Stomach (tissue), 19 donors: ENCODE measurements at places on chromosomes 3 and 15. TPM values are rescaled to one million over a fixed set of nuclear protein-coding genes. Genes with fewer than 3 reads are reported as not detected.

Gene CMTM6
- total RNA-seq, result 21.4 TPM

Gene CHST14
- 4.8 TPM for total RNA-seq

Gene P3H2
- 26.1 TPM for total RNA-seq

Gene GRK7
- total RNA-seq, result 0.37 TPM

Gene LYZL4
- total RNA-seq, result not detected

Gene CRABP1
- total RNA-seq, result not detected

Gene ANKUB1
- not detected for total RNA-seq

Gene RBM5
- 456 TPM for total RNA-seq

Gene DAZL
- not detected for total RNA-seq

Gene LRRN1
- 9.3 TPM for total RNA-seq

Gene IFT57
- total RNA-seq, result 106 TPM

DNA sequence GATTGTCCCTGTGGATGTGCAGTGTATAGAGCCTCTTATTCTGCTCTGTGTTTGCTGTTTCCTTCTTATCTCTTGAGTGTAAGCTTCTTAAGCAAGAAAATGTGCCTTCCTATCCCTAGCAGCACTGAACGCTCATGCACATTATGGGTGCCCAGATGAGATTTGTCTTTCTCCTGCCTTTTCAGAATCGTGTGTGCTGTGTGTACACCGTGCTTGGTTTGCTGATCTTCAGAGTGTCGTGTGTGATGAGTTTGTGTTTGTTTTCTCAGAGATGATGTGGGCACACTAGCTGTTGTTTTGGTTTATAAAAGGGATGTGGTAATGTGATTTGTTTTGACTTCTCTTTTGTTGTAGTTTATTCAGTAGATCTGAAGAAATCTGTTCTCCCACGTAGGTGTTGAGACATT, 19.7 kb downstream of the GPR171 start:
- DNase-seq, result peak; percentile 24

DNA sequence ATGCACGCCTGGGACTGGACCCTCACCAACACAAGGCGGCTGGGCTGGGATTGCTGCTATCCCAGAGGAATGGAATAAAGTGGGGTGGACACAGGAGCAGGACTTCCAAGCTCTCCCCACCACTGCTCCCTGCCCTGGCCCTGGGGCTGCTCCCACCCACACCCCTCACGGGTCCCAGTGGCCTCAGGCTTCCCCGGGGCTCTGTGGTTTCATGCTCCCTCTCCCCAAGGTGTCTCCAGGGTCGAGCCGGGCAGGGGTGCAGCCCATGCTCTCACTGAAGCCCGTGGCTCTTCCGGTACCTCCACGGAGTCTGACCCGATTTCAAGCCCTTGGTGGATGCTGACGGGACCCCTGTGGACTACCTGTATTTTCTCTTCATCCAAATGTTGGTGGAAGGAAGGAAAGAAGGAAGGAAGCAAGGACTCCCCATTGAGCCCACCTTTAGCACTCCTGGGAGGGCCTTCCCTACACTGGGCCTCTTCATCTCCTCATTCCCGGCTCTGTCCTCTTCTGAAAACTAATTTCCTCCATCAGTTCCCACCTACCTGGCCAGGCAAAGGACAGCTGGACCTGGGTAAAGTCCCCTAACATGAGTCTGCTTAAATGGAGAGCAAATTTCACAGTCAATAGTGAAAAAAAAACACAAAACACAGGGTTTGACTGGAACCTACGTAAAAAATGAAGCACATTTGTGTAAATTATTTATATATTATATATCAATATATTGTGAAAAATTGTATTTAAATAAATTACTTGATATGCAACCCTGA, 44.0 kb upstream of the PCSK6 start:
- DNase-seq, result no peak

DNA sequence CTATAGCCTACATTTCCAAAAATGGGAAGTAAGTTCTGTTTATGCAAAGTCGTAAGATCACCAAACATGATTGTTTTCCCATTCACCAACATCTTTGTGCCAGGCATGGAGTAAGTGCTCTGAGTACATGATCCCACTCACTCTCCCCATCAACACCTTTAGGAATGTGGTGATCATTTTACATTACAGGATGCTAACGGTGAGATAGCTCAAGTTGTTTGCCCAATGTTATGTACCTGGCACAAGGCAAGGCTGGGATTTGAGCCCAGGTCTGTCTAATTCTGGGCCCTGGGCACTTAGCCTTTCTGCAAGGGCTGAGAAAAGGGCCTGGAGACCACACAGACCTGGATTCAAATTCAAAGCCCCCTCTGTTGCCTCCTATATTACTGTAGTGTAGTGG, 581.7 kb upstream of the CFAP20DC start:
- no peak for DNase-seq

GRCh38 chr3:194395778-194396538, 3.1 kb downstream of the GP5 start:
- no peak for DNase-seq

GRCh38 chr3:194275291-194275690, 75.8 kb downstream of the CPN2 start:
- no peak for DNase-seq

DNA sequence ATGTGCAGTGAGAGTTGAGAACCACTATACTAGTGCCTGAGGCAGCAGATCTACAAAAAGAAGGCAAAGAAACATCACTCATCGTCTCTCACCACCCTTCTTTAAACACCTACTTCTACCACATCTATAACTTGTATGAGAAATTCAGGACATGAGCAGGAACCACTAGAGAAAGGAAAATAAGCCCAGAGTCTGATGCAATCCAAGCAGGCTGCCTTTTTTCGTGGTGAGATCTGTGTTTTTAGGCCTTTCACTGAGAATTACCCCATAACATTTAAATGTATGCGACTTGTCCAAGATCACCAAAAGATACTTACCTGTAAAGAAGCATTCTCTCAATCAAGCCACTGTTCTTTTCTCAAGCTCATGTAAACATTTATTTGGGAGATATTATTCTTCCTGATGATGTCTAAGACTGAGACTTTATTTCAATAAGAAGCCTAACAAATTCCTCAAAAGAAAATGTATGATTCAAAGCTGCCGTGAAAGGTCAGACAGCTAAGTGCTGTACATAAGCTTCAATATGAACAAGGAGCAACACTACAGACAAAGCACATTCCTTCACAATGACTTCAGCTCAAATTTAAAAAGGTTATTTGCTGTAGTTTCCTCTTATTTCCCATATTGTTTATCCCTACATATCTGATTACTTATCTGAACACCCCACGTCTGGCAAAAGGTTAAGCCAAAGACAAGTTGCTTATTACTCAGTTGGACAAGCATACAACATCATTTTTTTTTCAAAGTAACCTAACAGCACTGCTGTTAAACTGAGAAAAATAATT, 16.5 kb downstream of the SPICE1 start:
- DNase-seq, result no peak

- DNase-seq, result no peak
Measured at GRCh38 chr3:172343117-172343516, 105.1 kb downstream of the GHSR start.

- no peak for DNase-seq
Measured at GRCh38 chr3:194326968-194327217, 24.2 kb downstream of the CPN2 start.

- no peak for DNase-seq
Measured at GRCh38 chr3:122621112-122621511, 43.7 kb downstream of the PARP15 start.

DNA sequence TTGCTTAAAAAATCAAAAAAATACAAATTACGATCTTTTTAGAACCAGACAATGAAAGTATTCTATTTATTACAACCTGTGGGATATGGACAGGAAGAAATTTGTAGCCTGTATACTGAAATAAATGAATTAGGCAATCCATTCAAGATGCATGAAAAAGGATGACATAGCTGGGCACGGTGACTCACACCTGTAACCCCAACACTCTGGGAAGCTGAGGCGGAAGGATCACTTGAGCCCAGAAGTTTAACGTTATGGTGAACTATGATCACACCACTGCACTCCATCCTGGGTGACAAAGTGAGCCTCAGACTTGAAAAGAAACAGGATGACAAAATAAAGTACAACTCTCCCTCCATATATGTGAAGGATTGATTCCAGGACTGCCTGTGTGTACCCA, 74.1 kb downstream of the MSL2 start:
- no peak for DNase-seq

- DNase-seq, result peak; percentile 68
Measured at GRCh38 chr15:74302821-74303359, 64.6 kb downstream of the CYP11A1 start.

DNA sequence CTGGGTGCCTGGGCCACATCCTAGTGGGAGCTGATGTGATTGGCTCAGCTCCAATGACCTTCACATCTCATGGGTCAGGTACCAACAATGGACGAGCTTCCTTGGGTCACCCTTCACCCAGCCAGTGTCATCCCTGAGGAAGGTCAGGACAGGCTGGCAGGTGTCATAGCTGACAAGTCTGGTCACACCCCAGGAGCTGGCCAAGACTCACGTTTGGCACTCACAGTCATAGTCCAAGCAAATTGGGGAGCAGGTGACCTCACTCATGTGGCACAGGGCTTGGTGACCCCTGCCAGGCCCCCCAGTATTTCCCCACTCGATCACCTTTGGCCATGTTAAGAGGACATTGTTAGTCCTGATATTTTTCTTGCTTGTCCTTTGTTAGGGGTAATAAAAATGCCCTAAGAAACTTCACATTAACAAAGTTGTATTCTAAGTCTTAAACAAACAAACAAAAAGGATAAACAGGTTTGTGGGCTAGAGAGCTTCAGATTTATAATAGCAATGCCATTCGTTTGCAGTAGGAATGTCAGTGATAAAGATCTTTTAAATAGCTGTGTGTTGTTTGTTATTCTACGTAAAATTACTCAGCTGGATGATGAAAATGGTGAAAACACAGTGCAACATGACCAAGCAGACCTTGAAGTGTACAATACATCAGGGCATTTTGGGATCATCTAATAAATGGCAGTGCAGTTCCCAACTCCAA, 79.5 kb upstream of the POMGNT2 start:
- DNase-seq, result no peak

- DNase-seq, result no peak
Measured at GRCh38 chr3:177237206-177237605, 39.9 kb upstream of the TBL1XR1 start.

GRCh38 chr15:77796046-77796729, 163.5 kb upstream of the LINGO1 start:
- no peak for DNase-seq

DNA sequence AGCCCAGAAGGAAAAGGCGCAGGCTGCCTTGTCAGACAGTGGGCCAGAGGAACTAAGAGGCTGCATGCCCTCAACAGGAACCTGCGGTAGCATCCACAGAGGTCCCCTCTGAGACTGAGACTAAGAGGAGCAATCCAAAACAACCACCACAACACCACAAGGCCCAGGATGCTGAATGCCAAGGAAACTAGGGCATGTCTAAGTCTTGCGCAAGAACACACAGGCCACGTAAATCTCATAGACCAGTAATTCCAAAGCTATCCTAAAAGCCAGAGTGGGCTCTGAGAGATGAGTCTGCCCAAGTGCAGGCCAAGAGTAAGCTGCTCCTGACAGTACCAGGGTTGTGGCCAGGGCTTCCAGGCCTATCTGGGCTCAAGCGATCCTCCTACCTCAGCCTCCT, 12.9 kb downstream of the MON1A start:
- no peak for DNase-seq

DNA sequence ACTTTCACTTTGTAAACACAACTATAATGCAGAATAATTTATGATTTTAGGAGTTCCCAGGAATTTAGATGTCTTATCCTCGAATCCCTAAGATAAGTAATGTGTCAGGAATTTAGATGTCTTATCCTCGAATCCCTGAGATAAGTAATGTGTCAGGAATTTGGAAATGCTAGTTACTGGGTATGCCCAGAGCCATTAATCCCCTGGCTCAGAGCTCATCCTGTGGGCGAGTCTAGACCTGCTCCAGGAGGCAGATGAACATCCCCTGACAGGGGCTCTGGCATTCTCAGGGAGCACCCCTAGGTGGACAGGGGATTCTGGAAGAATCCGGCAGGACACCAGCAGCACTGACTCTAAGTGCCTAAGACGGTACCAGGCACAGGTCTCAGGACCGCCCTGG, 163.3 kb downstream of the ARRDC4 start:
- DNase-seq, result no peak

GRCh38 chr3:58394339-58394738, 39.3 kb downstream of the PDHB start:
- no peak for DNase-seq

DNA sequence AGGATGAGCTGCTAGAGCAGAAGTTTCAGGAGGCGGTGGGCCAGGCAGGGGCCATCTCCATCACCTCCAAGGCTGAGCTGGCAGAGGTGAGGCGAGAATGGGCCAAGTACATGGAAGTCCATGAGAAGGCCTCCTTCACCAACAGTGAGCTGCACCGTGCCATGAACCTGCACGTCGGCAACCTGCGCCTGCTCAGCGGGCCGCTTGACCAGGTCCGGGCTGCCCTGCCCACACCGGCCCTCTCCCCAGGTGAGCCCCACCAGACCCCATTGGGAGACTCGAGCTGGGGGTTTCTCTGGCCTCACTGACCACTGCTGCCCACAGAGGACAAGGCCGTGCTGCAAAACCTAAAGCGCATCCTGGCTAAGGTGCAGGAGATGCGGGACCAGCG, 28.0 kb downstream of the PTPN23 start:
- no peak for DNase-seq

- peak; percentile 91 for DNase-seq
Measured at GRCh38 chr3:33717616-33717865, 513 bp downstream of the CLASP2 start.

DNA sequence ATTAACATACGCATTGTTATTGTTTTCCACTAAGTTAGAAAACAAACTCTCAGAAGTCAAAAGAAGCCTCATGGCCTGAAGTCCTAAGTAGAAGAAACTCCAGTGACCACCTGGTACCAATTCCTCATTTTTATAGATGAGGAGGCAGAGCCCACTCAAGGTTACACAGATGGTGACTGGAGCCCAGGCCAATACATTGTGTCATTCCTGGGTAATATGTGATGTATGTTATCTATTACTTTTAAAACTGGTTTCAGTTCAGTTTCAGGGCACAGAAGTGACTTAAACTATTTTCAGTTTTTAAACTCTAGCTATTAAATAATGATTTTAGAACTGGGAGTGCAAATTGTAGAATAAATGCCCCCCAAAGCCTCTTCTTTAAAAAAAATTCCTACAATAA, 66.7 kb upstream of the STXBP5L start:
- DNase-seq, result no peak

DNA sequence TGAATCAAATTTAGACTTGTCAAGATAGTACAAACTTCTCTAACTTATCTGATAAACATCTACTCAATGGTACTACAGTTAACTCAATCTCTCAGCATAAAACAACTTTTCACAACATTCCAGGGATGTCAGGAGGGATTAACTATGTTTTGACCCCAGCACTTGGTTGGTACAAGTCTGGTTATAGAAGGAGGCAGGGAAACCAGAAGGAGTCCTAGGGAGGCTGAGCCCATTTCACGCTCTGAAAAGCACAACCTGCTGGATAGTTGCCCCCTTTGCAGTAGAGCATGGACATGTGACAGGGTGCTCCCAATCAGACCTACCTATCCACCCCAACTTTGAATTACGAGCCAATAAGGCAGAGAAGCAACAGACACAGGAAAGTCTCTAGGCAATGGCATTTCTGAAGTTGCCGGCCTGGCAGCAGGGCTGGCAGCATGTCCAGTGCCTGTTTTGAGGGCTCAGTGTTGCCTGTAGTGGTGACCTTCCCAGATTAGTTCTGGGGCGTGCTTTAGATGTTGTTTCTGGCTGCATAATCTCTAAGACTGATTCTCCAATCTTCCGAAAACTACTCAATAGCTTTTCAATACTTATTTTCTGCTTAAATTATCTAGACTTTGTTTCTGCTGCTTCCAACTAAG, 8.2 kb downstream of the ANKUB1 start:
- no peak for DNase-seq

GRCh38 chr3:41244620-41245336, 45.5 kb downstream of the CTNNB1 start:
- no peak for DNase-seq
